ENCODE measurements at places on chromosomes 7 and 10.

DNA sequence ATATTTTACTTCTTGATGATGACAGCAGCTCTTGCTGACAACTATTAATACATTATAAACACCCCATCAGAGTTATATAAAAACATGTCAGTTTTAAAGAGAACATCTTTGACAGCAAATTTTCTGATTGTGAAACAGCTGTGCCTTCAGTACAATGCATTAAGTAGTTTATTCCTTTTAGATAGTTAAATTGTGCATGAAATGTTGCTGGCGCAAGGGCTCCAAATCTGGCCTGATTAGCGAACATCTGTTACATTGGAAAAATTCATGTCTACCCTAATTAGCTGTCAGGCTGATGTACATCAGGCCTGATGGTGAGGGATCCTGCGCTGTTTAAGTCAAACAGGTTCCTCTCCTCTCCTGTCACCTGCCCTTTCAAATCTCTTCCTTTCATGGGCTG lies 171.9 kb upstream of the SP8 start:
- no peak for DNase-seq

- DNase-seq: no peak
Observed at GRCh38 chr10:103564776-103565520, 71.4 kb downstream of the NEURL1 start.

DNA sequence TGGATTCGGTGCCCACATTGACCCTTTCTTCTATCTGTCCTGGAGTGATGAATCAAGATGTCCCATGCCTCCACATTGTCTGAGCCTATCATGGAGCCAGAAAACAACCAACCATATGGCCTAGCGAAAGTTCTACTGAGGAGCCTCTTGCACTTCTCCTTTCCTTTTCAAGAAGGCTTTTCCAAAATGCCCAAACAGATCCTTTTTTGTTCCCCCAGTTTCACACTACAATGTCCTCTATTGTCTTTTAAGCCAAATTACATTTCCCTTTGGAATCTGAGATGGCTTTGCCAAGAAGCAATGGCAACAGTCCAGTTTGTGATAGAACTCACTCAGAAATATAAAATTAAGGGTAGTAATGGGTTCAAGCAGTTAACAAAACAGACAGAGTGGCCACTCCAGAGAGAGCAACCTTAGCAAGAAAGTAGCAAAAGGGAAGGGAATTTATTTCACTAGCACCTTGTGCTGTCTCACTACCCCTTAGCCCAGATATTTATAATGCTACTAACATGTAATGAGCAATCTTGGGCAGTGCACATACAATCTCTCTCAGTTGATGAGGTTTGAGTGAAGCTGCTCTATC lies 194.6 kb upstream of the PDE1C start:
- DNase-seq: no peak

DNA sequence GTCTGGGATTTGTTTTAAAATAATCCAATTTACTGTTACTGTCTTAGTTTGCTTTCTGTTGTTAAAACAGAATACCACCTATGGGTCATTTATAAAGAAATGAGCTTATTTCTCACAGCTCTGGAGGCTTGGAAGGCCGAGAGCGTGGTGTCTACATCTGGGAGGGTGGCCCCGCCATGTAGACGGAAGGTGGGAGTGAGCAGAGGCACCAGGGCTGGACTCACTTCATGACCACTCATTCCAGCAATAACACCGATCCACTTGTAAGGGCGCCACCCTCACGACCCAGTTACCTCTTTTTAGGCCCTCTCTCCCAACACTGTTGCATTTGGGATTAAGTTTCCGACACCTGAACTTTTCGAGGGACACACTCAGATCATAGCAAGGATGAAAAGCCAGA lies 36.2 kb upstream of the CFAP46 start:
- no peak for DNase-seq

- DNase-seq: peak; percentile 36
Observed at GRCh38 chr10:7192831-7193361, 217.9 kb downstream of the SFMBT2 start.

DNA sequence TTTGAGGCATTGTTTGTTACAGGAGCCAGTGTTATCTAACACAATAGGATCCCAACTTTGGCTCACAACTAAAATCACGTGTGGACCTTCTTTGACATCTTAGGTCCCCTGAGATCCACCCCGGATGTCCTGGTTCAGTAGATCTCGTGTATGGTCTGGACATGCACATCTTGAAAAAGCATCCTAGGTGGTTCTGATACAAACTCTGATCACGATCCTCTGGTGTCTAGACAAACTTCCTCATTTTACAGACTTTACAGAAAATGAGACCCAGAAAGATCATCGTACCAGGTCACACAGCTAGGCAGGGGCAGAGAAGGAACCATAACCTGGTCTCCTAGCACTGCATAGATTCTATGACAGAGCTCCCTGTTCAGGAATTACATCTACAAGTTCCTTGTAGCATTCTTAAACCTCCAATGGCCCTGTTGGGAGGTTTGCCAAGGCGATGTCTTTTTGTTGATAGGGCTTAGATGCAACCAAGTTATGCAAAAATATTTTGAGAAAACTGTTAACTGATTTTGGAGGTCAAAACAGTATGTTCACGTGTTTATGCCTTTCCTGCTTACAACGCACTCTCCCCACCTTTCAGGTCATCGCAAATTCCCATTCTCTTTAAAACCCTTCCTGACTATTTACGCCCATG lies 30.8 kb upstream of the CHST15 start:
- no peak for DNase-seq

DNA sequence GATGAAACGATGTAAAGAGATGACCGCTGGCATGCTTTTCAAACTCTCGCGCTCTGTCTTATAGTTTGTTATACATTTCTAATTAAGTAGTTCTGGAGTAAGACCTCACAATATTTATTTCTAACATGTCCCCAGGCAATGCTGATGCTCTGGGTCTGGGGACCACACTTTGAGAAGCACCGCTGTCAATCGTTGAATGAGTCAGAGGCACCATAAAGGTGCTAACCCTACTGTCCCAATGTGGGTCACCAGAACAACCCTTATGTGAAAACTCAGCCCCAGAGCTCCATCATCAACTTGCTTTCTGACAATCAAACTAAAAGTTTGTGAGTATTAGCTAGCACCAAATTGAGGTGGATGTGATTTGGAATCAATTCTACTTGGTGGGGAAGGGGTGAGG lies 284.1 kb upstream of the PRKCQ start:
- no peak for DNase-seq

DNA sequence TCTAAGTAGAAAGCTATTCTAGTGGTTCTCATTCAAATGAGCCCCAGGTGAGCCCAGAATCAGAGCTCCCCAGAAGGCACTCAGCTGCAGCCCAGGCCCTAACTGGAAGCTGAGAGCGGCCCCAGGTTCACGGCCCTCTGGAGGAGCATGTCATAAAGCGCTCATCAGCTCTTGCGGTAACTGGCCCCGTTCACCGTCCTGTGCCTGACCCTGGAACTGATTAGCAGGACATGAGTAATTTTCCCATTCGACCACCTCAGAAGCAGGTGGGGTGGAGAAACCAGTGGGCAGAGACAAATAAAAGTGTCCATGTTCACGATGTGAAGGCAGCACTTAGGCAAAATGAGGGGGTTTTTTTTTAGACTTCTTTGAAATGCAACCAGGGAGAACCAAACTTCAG lies 136.1 kb upstream of the LYZL2 start:
- no peak for DNase-seq

DNA sequence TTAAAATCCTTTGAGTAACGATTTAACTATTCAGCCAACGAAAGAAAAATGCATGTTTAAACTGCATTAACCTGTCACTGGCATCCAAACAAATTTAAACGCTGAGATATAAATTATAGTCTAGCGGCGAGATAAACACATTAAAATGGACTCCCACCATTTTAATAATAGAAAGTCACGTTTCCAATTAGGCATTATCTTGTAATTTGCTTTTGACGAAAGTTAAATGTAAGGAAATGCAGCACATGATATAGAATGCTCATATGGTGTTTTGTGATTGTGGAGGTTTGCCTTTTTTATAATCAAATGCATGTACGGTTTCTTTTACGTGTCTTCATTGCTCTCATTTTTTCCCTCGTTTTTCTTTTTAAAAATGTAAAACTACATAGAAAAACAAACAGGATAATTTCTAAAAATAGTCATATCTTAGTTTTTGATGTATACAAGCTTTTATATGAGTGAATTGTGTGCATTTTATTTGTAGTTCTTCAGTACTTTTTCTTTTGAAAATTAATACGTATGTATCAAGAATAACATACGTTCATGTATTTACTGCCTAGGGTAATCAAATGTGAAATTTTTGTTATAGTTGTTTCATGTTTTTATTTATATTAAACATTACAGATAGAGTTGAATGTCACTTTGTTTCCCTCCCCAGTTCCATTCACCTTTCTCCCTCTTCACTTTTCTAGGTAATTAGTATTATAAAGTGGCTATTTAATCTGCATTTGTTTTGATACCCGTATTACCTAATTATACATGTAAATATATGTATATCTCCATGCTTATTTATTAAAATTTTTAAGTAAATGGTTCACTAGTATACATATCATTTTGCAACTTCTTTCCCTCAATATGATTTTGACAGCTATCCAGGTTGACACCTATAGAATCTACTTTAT lies 1.1 kb upstream of the KLF14 start:
- DNase-seq: no peak

GRCh38 chr10:18616337-18616736 lies 35.0 kb downstream of the NSUN6 start:
- no peak for DNase-seq

DNA sequence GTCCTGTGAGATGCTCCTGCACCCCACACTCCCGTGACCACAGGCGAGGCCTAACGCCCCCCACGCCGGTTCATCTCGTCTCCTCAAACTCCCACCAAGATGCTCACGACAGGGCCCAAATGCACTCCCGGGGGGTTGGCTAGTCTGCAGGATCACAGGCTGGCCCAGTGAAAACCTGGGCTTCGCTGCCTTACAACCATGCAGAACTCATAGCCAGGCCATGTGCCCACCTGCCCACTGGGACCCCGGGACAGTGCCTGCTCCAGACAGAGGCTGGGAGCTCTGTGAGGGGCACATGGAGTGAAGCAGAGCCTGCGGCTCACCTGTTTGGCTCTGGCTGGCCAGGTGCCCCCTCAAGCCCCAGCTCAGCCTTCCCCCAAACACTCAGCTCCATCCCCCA lies 9.4 kb upstream of the GPER1 start:
- no peak for DNase-seq

DNA sequence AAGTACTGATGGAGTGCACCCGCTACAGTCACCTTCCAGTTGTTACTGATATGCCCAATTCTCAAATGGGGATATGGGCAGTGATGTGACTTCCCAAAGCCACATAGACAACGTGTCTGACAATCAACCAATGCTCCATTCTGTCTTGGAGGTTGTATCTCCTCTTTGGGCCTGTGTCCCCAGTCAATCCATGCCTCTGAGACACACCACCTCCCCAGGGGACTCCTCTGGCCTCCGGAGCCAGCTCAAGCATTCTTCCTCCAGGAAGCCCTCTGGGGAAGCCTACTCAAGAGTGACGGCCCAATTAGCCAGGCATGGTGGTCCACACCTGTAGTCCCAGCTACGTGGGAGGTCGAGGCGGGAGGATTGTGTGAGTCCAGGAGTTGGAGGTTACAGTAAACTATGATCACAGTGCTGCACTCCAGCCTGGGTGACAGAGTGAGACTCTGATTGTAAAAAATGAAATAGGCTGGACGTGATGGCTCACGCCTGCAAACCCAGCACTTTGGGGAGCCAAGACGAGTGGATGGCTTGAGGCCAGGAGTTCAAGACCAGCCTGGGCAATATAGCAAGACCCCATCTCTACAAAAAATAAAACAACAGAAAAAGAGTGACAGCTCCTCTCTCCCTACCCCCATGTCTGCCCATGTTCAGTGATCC lies 99.5 kb upstream of the TNRC18 start:
- no peak for DNase-seq

DNA sequence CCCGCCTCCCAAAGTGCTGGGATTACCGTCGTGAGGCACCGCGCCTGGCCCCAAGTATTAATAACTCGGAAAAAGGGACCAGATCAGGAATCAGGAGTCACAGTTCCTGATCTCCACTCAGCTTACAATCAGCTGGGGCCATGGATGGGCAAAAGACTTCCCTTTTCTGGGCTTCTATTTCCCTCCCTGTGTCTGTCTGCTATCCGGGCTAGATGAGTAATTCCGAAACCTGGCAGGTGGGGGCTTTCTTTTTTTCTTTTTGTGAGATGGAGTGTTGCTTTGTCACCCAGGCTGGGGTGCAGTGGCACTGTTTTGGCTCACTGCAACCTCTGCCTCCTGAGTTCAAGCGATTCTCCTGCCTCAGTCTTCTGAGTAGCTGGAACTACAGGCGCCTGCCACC lies 11.6 kb downstream of the RPS24 start:
- DNase-seq: no peak

GRCh38 chr10:79179164-79179956 lies 110.6 kb downstream of the ZMIZ1 start:
- no peak for DNase-seq

DNA sequence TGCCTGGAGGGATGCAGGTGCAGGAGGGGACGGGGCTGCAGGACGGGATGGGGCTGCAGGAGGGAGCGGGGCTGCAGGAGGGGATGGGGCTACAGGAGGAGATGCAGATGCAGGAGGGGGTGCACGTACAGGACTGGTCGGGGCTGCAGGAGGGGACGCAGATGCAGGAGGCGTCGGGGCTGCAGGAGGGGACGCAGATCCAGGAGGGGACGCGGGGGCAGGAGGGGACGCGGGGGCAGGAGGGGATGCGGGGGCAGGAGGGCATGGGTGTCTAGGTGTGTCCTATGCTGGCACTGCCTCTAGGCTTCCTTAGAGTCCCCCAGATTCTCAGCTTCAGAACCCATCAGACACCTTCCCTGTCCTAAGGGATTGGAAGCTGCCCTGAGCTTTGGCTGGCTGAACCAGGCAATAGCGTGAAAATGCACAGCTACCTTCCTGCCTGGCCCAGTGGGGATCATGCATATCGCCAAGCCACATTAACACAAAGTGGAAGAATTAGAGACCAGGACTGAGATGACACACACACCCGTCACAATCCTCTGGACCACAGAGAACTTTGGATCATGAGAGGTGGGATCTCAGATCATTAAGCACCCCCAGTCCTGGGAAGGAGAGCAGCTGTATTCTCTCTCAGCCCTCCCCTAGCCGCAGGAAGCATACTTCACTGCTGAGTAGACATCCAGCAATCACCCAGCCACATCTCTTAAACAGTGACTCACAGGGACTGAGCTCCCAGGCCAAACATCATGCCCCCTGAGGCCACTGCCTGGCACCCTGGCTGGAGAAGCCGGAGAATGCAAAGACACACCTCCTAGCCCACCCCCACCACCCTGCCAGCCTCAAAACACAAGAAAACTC lies 67.3 kb downstream of the VWA2 start:
- no peak for DNase-seq

GRCh38 chr10:94608559-94608958 lies 63.0 kb downstream of the HELLS start:
- DNase-seq: no peak

DNA sequence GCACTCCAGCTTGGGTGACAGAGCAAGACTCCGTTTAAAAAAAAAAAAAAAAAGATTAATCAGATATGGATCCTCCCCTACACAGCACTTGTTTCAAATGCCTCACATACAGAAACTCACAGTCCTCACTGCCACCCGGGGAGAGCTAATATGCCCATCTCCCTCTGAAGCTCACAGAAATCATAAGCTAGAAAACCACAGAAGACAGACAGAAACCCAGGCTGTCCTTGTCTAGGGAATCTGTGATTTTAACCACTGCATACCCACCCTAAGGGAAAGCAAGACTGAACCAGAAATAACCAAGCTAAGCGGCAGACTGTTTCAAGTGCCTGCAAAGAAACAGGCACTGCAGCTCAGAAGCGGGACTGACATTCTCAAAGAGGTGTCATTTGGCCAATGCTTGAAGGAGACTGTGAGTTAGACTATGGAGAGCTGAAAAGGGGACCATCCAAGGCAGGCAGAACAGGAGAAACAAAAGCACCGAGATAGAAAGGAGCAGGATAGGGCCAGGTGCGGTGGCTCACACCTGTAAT lies 37.6 kb downstream of the SLC37A3 start:
- no peak for DNase-seq

All from stimulated activated CD4-positive, alpha-beta T cell treated with anti-CD3 and anti-CD28 coated beads, Interleukin-1b, Interleukin-23, amount 100 ng/mL, for 24 hours (primary cell).